Foreskin fibroblast (primary cell): ENCODE measurements at places on chromosomes 11 and 22.

GRCh38 chr22:24433828-24434470 lies 6.5 kb downstream of the ADORA2A start:
- DNase-seq: peak; percentile 30

GRCh38 chr11:100545556-100545955 lies 141.5 kb upstream of the ARHGAP42 start:
- no peak for DNase-seq

- DNase-seq: no peak
Measured at GRCh38 chr11:94459576-94459975, 34.1 kb downstream of the MRE11 start.

GRCh38 chr11:87361891-87362290 lies 324.2 kb downstream of the TMEM135 start:
- DNase-seq: no peak

DNA sequence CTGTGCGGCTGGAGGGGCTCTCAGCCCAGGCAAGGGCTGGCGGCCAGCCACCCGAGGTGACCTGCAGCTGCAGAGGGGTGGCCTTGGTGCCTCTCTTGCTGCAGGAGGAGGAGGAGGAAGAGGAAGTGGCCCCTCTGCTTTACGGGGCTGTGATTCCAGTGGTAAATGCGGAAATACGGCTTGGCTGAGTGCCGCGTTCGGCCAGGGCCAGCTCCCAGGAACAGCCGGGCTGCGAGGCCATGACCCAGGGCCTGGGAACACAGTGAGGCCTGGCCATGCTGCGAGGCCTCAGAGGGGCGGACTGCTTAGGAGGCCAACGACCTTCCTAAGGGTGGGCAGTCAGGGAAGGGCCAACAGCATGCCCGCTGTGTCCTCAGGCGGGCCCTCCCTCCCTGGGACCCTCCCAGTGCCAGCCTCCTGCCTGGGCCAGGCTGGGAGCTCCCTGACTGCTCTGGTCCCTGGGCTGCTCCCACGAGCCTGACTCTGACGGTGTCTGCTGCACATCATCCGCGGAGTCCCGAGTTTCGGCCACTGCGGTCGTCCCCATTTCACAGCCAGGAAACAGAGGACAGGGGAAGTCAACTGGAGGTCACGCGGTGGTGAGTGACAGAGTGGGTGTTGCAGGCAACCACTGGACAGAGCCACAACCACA lies 20.8 kb upstream of the PPARA start:
- no peak for DNase-seq

- DNase-seq: no peak
Measured at GRCh38 chr11:76456571-76456970, 11.8 kb downstream of the EMSY start.

- DNase-seq: peak; percentile 47
Measured at GRCh38 chr22:44723801-44724200, 21.8 kb downstream of the PRR5 start.

- no peak for DNase-seq
Measured at GRCh38 chr11:93032580-93032979, 63.1 kb downstream of the MTNR1B start.

DNA sequence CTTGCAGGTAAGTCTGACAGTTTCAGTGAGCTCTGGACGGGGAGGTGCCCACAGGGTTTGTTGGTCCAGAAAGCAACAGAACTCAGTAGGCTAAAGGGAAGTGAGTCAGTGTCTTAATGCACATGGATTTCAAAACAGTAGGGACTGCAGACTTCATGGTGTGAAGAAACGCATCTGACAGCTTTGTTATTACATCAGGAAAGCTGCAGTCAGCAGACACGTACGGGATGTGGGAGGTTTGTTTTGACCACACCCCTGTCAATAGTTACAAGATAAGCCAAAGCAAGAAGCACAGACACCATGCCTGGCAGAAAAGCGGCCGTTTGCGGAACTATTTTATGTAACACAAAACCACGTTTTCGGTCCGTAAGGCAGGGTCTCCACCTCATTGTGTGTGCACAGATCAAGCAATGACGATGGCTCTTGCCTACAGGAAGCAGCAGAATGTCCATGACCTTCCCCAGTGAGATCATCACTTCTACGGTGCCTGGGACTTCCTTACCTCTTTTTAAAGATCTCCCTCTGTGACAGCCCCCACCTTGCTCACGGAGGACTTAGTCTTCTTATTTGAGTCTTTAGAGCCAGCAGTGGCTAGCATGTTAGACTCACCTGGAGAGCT lies 58.2 kb upstream of the FTH1 start:
- DNase-seq: peak; percentile 88

DNA sequence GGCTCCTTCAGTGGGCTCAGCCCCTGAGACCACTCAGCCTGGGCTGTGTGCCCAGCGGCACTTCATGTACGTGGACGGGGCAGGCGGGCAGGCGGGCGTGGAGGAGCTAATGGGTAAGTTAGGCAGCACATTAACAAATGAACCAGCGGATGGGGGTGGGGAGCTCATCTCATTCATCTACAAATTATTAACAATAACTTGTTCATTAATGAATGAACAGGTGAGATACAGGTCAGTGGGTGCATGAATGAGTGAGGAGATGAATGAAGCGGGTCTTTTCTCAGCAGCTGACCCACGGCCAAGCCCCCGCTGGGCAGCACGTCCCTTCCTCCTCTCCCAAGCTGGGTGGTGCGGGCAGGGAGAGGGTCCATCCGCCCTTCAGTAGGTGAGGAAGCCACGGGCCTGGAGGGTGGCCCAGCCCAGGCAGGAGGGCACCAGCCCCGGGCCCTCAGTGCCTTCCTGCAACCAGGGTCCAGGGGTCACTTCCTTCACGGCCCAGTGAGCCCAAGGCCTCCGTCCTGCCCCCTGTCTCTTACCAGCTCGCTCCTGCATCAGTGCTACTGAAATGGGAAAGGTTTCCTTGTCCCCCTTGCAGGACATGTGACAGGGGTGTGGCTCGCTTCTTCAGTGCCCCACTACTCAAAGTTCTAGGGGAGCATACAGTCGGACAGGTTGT lies 60.5 kb upstream of the KCNQ1OT1 start:
- DNase-seq: no peak

- DNase-seq: no peak
Measured at GRCh38 chr11:83938148-83938547, 652.0 kb upstream of the CCDC90B start.

- DNase-seq: peak; percentile 15
Measured at GRCh38 chr11:11856638-11857037, 14.9 kb downstream of the USP47 start.

DNA sequence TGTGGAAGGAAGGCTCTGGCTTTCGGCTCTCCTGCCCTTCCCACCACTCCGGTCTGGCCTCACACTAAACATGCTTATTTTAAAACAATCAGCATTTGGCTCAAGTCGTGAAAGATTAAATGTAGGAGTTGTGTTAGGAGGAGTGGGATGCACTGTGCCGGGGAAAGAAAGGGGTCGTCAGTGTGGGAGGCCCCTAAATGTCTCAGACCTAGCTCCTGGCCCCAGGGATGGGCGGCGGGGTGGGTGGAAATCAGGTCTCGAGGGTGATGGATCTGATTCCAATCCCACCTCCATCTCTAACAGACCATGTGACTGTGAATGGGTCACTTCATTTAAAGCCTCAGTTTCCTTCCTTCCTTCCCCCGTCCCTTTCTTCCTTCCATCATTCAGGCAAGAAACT lies 6.9 kb upstream of the SHISAL1 start:
- DNase-seq: no peak

GRCh38 chr22:17921871-17922821 lies 102.2 kb downstream of the MICAL3 start:
- no peak for DNase-seq

DNA sequence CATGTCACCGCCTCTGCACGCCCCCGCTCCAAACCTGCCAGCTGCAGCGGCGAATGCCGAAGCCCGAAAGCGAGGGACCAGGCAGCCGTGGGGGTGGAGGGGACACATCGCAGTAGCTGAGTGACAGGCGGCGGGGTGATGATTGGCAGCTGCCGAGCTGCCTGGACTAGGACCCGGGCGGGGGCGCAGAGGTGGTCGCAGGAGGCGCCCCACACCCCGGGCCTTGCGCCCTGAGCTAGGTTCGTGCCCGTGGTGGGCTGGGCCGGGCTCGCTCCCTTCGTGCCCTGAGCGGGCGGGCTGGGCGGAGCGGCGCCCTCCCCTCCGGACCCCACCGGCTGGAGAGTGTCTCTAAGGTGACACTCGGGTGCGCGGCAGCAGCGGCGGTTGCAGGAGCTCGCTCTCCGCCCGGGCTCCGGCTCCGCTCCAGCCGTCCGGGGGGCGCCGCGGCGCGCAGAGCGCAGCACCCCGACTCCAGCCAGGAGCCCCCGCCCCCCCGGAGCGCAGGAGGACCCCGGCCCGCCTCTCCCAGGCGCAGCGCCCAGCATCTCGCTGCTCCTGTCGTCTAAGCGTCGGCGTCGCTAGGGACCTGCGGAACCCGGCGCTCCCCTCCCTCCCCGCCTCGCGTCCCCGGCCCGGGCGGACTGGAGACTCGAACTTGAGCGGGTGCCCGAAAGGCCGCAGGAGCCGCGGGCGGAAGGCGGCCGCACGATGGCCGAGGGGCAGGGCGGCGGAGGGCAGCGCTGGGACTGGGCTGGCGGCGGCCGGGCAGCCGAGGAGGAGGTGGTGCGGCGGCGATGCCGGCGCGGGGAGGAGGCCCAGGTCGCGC lies 14.5 kb upstream of the DGKZ start:
- peak; percentile 38 for DNase-seq

GRCh38 chr22:47850644-47851151 lies 1088.2 kb downstream of the TBC1D22A start:
- no peak for DNase-seq

GRCh38 chr11:44627911-44628729 lies 62.7 kb downstream of the CD82 start:
- no peak for DNase-seq

- no peak for DNase-seq
Measured at GRCh38 chr11:134943544-134943943, 531.5 kb upstream of the B3GAT1 start.

GRCh38 chr11:94597896-94598295 lies 30.7 kb downstream of the PIWIL4 start:
- DNase-seq: no peak

DNA sequence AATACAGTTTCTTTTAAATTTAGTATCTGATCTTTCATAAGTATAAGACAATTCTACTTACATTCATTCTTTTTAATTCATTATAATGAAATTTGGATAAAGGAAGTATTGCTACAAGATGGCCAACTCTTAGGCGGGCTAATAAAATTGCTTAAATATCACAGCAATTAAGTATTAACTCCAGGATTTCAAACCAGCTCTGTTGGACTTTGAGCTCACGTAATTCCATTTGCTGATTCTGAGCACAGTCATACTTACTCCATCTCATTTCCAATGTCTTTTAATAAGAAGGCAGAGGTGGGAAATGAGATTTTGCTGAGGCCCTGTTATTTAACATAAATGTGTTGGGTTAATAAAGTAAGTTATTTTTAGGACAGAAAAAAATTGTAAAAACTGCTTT lies 748.1 kb downstream of the KCNA4 start:
- DNase-seq: no peak

DNA sequence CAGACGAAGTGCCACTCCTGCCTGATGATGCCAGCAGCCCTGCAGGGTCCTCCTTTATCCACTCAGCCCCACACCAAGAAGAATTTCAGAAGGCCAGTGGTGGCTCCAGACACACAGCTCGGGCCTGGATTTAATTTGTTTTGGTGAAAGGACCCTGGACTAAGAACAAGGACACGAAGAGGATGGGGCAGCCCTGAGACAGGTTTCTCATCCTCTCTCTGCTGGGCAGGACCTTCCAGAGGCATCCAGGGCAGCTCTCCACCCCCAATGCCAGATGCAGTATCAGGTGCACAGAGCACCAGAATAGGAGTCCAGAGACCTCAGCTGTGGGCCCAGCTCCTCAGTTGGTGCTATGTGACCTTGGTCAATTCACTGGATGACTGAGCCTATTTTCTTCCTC lies 72.0 kb downstream of the TRIM29 start:
- no peak for DNase-seq

DNA sequence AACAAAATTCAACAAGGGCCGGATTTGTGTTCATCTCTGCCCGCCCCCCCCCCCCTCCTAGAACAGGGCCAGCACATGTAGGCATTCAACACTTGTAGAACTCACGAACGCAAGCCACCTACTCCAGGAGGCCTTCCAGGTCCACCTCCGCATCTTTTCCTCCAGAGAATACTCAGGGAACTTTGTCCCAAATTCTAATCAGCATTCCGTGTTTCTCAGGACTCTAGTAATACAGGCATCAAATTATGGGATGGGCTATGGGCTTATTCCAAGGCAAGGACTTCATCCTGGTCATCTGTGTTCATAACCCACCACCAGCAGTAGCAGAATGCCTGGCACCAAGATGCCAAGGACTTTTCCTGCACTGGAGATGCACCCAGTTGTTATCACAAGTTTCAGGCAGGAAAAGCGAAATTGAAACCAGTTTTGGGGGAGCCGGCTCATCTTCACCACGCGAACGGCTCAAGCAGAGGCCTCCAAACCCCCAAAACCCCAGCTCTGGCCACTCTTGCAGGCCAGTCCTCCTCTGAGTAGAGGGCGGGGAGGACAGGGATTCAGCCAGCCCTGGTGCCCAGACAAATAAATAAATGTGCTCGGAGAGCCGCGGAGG lies 462 bp downstream of the UBE2L6 start:
- peak; percentile 23 for DNase-seq

GRCh38 chr11:107468596-107468995 lies 11.0 kb upstream of the CWF19L2 start:
- peak; percentile 75 for DNase-seq

DNA sequence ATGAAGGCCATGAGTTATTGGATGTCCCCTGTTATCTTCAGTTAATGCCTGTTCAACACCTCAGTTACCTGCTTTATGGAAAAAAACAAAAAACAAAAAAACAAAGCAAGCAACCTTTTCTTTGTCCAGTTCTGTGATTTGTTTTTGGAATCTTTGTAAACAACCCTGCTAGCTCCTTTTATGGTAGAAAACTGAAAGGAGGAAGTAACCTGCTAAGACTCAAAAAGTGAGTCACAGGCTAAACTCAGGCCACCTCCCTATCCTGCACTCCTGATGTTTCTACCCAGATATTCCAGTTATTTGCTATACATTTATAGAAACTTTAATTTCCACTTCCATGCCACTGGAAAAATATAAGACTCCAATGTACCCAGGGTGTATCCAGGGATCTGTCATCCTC lies 20.6 kb upstream of the TLCD5 start:
- DNase-seq: peak; percentile 21

DNA sequence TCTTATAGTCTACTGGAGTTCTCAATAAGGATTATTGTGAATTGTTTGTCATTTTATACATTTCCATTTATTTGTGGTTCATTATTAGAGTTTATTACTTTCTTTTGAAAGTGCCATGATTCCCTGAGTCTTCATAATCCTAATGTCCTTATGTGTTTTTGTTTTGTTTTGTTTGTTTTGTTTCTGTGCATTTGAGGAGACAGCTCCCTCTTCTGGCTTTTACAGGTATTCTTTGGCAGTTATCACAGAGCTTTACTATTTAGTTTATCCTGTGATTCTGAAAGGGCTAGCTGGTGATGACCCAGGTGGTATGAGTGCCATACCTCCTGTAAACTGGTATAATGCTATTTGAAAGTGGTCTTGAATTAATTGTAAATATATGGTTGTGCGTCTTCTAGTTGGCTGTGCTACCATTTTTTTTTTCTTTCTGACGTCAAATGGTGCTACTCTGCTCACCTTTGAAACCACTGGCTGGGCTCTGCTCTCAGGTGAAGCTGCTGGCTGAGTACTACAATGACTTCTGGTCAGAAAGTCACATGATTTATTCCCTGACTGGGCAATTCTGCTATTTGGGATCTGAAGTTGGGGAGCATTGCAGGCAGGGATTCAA lies 751.2 kb downstream of the JRKL start:
- peak; percentile 0 for DNase-seq
